ENCODE measurements at places on chromosomes 6 and 20.

DNA sequence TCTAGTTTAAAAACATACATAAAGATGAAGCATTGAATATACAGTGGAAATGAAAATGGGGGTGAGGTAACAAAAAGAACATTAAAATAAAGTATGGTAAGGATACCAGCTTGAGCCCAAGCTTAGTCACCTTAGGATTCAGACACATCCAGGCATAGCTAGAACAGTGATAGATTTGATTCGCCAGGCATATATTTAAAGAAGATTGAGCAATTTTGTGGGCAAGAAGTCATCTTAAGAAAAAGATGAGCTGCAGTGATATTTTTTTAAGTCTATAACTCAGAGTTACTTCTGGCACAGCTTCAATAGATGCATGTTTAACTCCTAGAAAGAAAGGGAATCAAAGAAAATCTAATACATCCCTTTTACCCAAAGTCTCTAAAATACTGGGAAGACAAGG lies 97.9 kb downstream of the BMP5 start:
- DNase-seq = no peak

GRCh38 chr6:28615955-28616747 lies 90.5 kb downstream of the GPX5 start:
- DNase-seq = no peak

DNA sequence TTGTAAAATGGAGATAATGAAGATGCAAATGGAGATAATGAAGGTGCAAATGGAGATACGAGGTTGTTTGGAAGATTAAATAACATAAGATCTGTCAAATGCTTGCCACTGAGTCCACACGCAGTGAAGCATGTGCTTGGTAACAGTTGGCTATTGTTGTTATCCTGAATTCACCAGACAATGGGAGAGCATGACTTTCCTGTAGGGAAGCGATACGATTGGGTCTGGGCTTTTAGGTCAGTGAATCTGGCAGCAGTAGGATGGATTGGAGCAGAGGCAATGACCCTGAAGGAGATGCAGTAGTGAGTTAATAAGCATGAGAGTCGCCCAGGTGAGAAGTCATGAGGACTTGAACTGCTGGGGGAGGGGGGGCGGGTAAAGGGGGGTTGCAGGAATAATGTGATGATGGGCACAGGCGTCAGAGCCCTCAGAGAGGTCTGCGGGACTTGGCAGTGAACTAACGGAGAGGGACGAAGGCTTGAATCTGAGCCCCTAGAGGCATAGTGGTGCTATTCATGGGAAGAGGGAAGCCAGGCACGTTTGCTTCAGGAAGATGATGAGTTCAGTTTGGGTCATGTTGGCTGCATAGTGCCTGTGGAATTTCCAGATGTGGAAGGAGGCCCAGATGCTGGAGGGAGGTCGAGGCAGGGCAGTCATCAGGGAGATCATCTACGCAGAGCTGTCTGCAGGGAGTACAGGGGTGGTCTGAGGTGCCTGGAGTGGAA lies 55.4 kb downstream of the ZDHHC14 start:
- no peak for DNase-seq

GRCh38 chr6:1620504-1621069 lies 10.9 kb downstream of the FOXC1 start:
- no peak for DNase-seq

DNA sequence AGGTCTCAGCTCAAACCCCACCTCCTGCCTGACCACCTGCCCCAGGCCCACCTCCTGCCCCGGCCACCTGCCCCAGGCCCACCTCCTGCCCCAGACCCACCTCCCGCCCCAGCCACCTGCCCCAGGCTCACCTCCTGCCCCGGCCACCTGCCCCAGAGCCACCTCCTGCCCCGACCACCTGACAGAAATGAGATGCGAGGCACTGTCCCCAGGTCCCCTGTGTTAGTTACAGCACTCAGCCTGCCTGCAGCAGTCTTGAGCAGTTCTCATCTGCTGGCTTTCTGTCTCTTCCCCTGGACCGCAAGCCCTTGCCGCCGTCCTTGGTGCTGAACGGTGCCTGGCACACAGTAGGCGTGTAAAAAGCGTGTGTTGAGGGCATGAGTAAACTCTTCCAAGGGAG lies 79.5 kb downstream of the CDH4 start:
- no peak for DNase-seq

DNA sequence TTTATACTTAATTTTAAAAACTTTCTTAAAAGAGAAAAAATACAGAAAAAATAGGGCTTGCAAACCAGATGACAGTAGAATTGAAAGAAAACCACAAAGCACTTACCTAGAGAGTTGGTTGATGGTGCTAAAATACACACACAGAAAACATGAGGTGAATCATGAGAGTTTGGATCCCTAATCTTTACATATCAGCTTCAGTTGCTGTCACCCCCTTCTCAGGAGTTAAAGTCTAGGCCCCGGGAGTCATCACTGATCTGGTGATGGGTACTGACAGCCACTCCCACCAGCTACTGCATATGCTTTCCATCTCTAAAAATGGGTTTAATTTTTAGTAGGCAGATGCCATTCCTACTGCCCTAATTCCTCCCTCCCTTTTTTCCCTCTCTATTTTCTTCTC lies 16.7 kb downstream of the TSBP1 start:
- DNase-seq = no peak

DNA sequence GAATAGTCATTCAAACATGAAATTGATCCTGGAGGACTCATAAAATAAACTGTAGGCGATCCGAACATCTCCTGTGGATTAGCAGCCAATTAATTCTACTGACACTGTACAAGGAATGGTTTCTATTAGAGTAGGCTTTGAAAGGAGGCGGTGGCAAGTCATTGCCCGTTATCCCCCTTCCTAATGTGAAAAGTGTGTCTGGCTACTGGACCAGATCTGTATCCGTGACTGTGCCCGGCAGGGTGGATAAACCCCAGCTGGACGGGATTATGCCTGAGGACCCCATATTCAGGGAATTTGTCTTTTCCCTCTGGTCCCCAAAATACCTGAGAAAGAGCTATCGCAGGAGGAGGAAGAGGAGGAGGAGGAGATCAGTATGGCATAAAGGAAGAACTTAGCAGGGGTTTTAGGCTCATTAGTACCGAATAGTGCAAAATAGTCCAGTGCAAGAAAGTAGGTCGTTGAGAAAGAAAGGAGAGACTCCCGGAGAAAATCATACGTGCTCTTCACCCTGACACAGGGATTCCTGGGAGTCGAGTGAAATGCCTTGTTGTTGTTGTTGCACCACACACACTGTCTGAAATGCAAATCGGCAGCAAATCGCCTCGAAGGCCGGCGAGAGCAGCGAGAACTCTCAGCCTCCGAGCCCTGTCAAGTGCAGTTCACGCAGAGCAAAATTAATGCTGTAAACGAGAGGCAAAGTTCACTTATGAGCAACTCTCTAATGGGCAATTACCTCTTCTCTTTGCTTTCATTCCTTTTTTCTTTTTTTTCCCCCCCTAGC lies 178.9 kb upstream of the ARID1B start:
- no peak for DNase-seq

- DNase-seq = no peak
These were observed 176.2 kb upstream of the SASH1 start for GRCh38 chr6:148166339-148166968.

GRCh38 chr6:138487102-138487604 lies 12.1 kb downstream of the NHSL1 start:
- DNase-seq = no peak

GRCh38 chr6:44411141-44411540 lies 23.6 kb downstream of the CDC5L start:
- DNase-seq = no peak

GRCh38 chr20:62045529-62046285 lies 20.0 kb downstream of the TAF4 start:
- no peak for DNase-seq

DNA sequence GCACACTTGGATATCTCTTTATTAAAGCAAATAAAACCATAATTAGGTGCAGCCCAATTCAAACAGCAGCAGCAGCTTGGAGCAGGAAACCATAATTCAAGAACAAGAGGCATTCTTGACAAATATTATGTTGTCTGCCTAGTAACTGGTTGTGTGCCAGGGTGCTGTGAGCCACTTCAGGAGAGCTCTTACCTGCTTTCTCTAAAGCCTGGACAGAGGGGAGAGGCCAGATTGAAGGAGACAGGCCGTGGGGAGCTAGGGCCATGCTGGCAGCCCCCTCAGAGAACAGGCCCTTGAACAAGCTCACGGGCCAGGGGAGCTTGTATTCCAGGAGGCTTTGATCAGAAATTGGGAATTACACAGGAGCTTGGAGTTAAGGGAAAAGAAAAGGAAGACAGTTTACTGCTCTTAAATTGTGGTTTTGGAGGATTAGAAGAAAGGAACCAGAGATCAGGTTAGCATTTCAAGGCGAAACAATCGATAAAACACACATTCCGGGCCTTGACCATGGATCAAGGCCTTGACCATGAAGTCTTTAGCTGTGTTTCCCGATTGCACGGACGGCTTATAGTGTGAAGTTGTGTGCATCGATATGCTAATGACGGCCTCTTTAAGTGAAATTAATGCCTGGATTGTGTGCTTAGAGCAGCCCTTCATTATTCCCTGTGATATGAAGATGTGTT lies 69.8 kb upstream of the NKX2-2 start:
- no peak for DNase-seq

DNA sequence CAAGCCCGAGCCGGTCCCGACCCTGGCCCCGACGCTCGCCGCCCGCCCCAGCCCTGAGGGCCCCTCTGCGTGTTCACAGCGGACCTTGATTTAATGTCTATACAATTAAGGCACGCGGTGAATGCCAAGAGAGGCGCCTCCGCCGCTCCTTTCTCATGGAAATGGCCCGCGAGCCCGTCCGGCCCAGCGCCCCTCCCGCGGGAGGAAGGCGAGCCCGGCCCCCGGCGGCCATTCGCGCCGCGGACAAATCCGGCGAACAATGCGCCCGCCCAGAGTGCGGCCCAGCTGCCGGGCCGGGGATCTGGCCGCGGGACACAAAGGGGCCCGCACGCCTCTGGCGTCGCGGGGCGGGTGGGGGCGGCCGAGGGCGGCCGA lies 37.5 kb downstream of the YTHDF1 start:
- no peak for DNase-seq

DNA sequence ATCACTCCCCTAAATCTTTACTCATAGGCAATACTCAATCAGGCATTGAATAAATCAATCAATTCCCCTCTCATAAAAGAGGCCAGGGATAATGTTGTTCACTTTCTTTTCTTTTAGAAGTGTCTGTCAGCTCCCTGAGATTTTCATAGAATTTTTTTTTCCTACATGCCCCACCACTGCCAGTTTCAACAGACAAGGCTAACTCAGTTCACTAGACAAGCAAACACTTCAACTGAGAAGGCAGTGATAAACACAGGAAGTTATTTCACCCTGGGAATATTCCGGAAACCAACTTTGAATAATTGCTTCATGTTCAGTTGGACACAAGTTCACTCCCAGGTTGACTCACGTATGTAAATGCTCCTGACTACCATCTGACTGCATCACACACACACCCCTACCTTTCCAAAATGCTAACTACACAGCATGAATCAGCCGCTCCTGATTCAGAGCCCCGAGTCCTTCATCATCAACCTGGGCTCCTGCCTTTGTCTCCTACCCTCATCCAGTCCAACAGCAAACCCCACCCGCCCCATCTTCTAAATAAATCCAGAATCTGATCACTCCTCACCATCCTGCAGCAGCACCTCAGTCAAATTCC lies 143.9 kb downstream of the BCAS1 start:
- DNase-seq = peak; percentile 20

DNA sequence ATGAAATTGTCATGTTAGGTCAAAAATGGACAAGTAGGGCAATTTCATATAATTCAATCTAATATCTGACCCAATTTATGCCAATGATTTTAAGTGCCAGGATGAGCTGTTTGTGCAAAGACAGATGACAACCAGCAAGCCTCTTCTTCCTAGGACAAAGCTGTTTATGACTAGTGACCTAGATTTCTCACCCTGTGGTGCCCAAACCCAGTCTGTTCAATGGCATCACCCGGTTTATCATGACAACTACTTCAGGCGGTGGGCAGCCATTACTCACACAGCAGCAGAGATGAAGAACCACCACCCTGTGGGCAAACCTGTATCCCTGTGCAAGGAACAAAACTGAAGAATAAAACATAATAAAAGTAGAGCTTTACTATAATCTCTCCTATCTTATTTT lies 59.0 kb downstream of the MAP7 start:
- no peak for DNase-seq

DNA sequence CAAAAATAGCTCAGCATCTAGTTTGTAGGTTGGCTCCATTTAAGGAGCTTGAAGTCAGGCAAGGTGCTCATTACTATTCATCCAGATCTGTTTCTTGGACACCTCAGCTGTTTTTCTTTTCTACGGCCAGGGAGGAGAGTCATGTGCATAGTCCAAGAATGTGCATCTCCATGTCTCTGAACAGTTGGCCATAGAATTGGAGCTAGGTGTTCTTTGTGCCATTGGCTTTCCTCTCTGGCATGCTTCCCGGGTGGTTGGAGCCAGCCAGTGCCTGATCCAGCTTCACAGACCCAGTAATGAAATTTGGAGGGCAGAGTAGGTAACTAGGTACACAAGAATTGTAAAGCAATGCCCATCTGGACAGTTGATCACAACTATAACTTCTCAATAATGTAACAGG lies 21.6 kb downstream of the EYA4 start:
- DNase-seq = no peak

DNA sequence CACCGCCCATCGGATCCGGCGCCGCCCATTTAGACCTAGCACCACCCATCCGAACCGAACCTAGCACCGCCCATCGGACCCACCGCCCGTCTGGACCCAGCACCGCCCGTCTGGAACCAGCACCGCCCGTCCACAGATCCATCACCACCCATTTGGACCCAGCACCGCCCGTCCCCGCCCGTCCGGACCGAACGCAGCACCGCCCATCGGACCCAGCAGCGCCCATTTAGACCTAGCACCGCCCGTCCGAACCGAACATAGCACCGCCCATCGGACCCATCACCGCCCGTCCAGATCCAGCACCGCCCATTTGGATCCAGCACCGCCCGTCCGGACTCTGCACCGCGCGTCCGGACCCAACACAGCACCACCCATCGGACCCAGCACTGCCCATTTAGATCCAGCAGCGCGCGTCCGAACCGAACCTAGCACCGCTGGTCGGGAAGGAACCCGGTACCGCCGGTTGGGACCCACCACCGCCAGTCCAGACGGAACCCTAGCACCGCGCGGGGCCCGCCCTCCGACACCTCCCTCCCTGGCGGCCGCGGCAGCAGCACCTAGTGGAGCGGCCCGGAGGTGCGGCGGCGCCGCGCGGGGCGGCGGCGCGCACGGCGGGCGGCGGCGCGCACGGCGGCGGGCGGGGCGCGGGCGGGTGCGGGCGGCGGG lies 348 bp upstream of the AFDN start:
- peak; percentile 26 for DNase-seq

GRCh38 chr6:73452107-73452461 lies at the start of gene CGAS:
CGAS (minus strand) TSS chr6:73452297; CDS start chr6:73452181, 116 bp downstream.
- DNase-seq = peak; percentile 72

DNA sequence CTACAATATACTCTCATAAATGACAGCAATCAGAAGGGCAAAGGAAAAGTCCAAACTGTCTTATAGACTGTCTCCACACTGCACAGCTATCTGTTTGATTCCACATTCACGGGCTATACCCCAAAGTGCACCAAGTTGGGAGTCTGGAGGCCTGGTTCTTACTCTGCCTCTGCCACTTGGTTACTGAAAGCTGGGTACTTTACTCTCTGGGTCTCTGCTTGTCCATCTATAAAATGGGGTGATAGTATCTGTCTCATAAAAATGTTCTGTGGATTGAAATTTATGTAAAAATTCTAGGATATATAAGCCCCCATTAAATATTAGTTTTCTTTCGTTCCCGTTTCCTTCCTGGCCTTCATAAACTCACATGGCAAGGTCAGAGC lies 86.5 kb downstream of the CD164 start:
- no peak for DNase-seq

All from stimulated activated CD4-positive, alpha-beta T cell treated with anti-CD3 and anti-CD28 coated beads, Interleukin-15, amount 100 ng/mL, for 48 hours (primary cell).